NCI-H1048 (cell line): ENCODE measurements at places on chromosomes 3 and 15.

- no peak for DNase-seq
Measured at GRCh38 chr15:22954326-22954725, 25.8 kb downstream of the CYFIP1 start.

DNA sequence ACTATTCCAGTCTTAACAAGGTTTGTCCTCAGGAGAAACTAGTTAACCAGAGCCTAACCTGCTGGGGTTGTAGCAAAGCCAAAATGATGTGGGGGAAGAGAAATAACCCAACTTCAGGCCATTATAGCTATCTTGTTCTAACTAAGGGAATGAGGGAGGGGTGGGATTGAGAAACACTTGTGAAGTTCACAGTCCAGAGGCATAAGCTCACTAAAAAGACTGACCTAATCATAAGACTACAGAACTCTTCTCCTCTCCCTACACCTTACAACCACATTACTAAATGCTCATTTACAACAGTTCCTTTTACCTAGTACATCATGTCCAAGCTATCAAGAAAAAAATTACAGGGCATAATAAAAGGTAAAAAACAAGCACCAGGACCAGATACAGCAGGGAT is 52.8 kb downstream of the UBE3A start:
- no peak for DNase-seq

GRCh38 chr15:69760258-69760845 is 307.7 kb downstream of the RPLP1 start:
- DNase-seq = no peak

DNA sequence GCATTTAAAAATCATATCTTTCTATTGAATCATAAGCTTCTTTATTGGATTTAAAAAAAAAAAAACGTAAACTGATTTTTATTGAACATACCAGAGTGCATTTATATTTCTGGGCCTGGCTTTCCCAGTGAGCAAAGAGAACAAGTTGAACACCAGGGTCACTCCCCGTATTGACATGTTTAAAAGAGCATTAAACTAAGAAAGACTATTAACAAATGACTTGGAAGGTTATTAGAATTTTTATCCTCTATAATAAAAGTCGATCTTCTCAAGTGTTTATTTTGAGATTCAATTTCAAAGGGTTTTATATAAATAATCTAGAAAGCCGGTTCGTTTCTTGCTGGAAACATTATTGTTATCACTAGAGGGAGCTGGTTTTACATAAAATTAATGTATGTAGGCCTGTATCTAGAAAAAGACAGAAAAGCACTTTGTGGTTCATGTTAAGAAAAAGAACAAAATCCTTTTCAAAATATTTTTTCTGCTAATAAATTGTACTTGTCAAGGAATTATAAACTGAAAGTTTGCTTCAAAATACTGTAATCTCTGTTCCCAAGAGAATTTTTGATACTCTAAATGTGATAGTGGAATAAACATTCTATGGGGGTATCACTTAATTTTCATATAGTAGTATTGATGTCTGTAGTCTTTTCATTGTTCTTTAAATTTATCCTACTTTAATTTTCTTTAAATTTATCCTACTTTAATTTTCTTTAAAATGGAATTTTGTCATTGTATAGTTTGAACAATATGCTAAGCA is 321.8 kb upstream of the MME start:
- DNase-seq = peak; percentile 34

DNA sequence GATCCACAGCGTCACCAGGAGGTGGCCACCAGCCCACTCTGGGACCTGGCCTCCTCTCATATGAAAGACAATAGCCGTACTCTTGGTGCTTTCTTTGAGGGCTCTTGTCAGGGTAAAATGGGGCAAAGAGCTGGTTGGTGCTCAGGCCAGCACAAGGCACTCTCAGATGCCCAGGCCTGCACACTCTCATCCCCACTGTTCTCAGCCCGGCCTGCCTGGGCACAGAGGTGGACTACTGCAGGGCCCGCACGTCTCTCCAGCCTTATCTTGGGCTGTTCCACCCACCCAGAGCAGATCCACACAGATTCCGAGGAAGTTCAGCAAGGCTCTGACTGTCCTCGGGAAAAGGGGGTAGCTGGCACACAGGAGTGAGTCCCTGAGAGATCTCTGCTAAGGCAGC is 122.8 kb upstream of the PRR20G start:
- DNase-seq = no peak

DNA sequence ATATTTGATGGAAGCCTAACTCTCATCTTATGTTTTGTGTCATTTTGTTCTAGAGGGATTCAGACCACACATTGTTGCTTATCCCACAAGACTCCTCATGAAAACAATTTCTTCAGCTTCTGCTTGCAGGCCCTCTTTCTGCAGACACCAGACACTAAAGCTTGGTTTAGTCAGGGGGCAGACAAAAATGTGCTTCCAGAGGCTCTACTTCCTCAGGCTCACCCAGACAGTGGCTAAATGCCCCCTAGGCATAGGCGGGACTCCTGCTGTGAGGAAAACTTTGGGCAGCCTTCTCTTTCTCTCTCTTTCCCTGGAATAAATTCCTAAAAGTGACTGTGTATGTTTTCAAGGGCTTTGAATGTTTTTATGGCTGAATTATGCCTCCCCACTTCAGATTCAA is 435.4 kb upstream of the ATP11B start:
- no peak for DNase-seq

GRCh38 chr15:100777821-100778220 is 101.8 kb upstream of the ALDH1A3 start:
- no peak for DNase-seq

DNA sequence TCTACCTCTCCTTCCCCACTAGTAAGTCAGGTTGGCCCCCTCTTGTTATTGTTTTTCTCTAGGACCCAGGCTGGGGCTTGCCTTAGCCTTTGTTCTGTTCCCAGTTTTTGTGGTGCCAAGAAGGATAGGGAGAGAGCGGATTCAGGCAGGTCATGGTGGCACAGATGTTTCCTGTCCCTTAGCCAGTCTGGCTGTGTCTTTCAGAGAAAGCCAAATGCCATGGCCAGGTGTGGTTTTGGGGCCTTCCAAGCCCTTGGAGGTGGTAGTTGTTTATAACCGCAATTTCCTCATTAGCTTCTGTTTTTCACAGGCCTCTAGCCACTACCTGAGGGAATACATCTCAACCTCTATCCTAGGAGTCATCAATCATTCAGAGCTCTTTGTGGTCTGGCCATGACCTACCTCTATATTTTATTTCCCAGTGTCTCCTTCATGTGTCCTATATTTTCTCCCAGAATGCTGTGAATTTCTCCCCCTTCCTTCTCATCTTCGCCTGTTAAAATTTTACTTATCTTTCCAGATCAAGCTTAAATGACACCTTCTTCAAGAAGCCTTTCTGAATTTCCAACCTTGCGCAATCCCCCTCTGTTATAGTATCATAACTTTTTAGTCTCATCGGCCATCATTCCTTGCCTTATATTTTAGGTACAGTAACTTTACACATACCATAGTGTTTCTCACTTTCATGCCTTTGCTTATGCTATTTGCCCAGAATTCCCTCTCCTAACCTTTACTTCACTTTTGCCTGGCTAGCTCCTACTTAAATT is 38.2 kb downstream of the TIMP4 start:
- DNase-seq = no peak

DNA sequence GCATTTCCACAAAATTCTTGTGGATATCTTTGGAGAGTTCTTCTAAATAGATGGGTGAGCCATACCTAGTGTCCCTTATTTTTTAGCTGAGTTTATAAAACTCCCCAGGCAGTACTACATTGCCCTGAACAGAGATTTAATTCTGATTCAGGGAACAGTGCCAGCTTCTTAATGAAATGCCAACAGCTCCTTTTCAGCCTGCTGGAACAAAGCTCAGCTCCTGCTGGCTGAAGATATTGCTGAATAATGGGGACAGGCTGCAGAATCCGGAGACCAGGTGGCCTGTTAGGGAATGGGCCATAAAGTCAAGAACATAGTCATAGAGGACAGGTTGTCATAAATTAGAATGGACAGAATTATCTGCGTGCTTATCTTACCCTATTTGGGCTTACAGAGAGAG is 8.9 kb downstream of the HGD start:
- no peak for DNase-seq

- no peak for DNase-seq
Measured at GRCh38 chr3:175983379-175983778, 1124.2 kb downstream of the NAALADL2 start.

GRCh38 chr3:160698599-160699195 is 21.7 kb downstream of the ARL14 start:
- no peak for DNase-seq

DNA sequence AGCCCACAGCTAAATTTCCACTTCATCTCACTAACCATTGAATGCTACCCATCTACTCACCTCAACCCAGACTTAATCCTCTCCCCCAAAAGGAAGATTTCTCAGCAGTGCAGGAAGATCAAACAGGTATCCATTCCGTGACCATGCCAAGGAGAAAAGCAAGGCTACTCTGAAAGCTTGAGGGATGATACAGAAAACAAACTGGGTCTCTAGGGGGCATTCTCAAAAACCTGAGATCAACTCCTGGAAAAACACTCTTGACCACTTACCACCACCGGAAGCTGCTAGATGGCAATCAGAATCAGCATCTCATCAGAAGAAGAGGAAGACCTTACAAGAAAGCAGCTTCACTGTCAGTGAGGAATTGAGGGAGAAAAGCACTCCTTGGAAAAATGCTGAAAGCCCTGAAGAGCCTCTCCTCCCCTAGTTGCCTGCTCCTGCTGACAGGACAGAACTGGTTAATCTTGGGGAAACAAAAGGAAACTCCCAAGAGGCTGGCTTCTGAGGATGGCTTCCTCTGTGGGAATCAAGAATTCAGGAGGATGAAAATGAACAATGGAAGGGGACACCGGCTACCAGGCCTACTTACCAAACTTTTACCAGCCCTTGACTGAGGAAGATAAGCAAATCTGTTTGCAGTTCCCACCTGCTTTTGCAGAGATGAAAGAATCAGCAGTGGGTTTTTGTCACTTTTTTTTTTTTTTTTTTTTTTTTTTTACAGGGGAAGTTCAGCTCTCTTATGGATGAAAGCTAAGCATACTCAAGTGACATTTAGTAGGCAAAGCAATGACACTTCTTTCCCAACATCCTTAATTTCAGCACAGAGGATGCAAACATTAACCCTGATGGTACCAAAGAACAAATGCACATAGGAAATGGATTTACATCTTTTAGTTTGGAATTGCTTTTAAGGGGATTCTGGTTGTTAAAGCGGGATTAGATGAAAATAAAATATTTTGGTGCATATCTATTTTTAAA is at the start of gene ATP8B4:
TSS of gene ATP8B4 (minus strand) at position 171 of the 978 bp plus-strand sequence. CDS start 12,267 bp downstream, outside the sequence.
- DNase-seq = no peak

GRCh38 chr15:42736793-42737528 is at the start of gene CDAN1:
Gene CDAN1, minus strand, starts transcription at chr15:42737128. Its CDS starts 26 bp downstream, at chr15:42737102.
- DNase-seq = peak; percentile 53

DNA sequence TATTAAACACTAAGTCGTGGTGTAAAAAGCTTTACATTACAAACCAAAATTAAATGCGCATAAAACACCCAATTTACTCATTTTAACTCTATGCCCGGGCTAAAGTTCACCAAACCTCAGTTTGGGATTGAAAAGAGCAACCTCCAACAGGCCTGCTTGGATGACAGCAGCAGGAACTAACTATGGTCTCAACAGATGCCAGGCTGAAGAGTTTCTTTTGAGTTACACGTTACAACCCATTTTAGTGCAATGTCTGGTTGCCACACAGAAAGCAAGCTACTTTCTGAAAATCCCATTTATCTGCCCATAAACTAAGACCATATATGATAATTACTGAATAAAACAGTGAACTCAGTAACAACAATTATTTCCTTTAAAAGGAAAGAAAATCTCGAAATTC is 2.2 kb downstream of the SATB1 start:
- DNase-seq = no peak

DNA sequence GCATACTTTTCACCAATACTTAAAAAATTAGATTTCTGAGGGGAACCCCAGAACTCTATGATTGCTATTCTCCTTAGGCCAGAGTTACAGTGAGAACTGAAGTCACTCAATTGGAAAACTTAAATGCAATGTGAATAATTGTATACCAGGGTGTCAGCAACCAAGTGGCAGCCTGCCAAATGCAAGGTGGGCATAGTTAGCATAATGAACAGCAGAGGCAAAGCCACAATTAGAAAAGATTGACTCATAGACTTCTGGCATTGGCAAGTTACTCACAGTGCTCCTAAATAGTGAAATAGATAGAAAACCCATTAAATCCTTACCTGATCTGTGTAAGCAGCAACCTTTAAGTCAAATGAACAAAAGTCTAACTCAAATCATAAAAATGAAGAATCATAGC is 94.9 kb downstream of the BCHE start:
- DNase-seq = no peak

- DNase-seq = no peak
Measured at GRCh38 chr3:174846055-174846454, 13.1 kb upstream of the NAALADL2 start.

DNA sequence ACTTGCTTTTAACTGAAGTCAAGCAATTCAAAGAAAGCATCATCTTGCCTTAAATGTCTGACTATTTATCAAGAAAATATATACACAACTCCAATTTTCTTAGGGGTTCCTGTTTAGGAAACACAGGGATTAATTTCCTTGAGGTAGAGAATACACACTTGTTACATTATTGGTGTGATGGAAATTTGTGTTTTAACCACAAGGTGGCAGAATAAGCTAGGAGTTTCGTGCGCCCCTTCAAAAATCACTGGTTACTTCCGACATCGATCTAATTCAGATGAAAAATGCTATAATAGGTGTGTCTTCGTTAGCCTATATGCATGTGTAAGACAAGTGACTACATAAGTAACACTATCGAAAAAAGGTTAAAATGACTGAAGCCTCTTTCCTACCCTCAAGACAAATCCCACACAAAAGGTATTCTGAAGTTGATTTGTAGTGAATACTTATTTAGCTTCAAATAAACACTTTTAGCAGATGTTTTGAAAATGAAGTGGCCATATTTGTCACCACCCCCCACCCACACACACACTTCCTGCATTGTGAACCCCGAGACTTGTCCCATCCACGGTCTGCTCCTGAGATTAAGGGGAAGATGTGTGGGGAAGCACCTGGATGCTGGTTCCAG is 246.5 kb downstream of the ROBO1 start:
- peak; percentile 31 for DNase-seq
